CD8-positive, alpha-beta T cell (primary cell): ENCODE measurements at places on chromosomes 16 and 17.

DNA sequence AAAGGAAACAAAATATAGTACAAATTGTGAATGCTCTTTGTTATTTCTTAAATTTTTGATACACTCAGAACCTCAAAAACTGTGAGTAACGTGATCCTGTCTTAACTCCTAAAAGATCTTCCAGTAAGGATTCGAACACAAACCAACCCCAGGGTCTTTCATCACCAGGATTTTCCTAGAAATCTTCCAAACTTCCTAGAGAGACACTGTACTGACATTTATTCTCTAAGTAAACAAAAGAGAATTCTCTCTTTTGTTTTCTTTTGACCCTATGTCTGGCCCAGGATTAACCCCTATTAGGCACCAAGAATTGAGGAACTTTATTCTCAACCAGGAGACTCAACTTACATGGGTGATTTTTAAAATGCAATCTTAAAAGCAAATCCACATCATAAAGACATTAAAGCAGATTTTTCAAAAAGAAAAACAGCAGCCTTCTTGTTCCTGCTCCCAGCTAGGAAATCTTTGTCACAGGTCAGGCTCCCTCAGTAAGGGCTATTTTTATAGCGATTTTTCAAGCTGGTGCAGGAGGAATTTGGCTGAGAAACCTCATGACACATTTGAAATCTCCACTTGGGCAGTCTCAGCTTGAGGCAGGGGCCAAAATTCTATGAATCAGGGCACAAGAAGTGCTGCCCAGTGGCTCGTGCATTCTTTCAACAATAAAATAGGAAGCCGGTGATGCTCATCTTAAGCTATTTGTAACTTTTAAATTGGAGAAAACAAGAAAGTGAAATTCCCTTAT, 6.2 kb upstream of the SMG1 start:
- no peak for DNase-seq

- DNase-seq = no peak
Measured at GRCh38 chr16:2022723-2023091, 3.1 kb downstream of the NPW start.

- peak; percentile 86 for DNase-seq
Measured at GRCh38 chr16:88442727-88443576, 10.1 kb upstream of the ZFPM1 start.

- DNase-seq = no peak
Measured at GRCh38 chr17:50429793-50430192, 3.8 kb downstream of the ACSF2 start.

- DNase-seq = no peak
Measured at GRCh38 chr16:16017812-16018211, 68.4 kb downstream of the ABCC1 start.

- DNase-seq = no peak
Measured at GRCh38 chr17:31495022-31495885, 103.8 kb downstream of the RAB11FIP4 start.

DNA sequence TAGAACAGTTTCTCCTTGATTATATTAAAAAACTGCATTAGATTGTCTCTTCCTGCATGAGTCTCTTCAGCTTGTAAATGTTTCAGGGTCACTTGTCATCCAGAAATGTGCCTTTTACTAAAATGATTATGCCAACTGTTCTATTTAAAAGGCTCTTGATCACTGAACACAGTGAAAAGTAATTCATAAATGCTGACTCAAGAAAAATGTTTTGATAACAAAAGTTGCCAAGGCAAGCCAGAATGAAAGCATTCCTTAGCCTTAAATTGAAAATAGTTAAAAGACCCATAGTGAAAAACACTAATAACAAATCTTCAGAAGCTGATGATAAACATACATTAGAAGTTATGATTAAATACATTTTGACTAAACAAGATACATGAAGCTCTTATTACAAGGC, 356.0 kb upstream of the KIF2B start:
- no peak for DNase-seq

DNA sequence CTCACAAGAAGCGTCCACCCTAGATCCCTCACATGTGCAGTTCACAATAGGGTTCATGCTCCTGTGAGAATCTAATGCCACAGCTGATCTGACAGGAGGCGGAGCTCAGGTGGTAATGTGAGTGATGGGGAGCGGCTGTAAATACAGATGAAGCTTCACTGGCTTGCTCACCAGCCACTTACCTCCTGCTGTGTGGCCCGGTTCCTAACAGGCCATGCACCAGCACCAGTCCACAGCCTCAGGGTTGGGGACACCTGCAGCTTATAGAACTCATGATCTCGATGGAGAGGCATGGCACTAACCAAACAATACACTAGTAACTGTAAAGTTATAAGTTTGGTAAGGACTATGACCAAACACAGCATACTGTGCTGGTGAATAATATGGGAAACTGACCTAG, 368.0 kb upstream of the CDH5 start:
- DNase-seq = no peak

- no peak for DNase-seq
Measured at GRCh38 chr16:67277294-67277998, 1.9 kb upstream of the PLEKHG4 start.

- DNase-seq = no peak
Measured at GRCh38 chr16:78450255-78450654, 350.8 kb downstream of the WWOX start.

GRCh38 chr16:1494129-1494640, 1.0 kb downstream of the TELO2 start:
- DNase-seq = no peak

- no peak for DNase-seq
Measured at GRCh38 chr16:84266451-84266850, 26.6 kb upstream of the KCNG4 start.

DNA sequence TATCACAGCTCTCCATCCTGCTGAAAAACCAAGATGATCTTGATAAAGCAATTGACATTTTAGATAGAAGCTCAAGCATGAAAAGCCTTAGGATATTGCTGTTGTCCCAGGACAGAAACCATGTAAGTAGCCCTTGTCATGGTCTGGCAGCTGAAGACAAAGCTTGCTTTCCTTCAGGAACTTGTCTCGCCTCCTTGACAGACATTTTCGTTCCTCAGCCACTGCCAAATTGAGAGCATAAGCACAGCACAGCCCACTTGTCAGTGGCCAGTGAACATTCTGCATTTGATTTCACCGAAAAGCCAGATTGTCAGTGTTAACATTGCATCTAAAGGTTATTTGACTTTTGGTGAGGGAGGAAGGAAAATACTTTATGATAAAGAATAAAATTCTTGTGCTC, 35.6 kb downstream of the MAP3K3 start:
- DNase-seq = no peak

GRCh38 chr17:16419929-16420271, 4.5 kb downstream of the TRPV2 start:
- peak; percentile 70 for DNase-seq

GRCh38 chr16:69767459-69768229, 5.5 kb downstream of the WWP2 start:
- no peak for DNase-seq

DNA sequence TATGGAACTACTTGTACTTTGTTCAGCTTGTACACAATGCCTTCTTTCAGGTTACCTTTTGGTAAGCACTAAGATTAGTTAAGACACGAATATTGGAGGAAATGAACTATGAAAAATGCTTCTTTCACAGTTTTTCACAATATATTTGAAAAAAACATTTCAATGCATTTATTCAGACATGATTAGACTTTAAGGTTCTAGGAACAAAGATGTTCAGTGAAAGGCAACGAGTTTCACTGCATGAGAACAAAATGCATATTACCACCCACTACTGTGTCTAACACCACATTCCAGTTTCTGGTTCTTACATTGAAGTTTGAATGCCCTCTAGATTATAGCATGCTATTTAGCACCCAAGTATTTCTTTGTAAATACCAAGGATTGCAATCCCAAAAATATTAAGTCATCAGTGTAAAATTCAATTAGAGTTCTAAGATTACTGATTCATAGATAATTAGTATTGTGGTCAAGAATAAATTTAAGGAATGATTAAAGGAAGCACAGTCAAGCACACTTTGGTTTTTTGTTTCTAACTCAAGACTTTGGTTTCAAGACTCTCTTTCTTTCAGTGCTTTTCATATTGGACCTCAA, 261.7 kb downstream of the CEP112 start:
- no peak for DNase-seq

DNA sequence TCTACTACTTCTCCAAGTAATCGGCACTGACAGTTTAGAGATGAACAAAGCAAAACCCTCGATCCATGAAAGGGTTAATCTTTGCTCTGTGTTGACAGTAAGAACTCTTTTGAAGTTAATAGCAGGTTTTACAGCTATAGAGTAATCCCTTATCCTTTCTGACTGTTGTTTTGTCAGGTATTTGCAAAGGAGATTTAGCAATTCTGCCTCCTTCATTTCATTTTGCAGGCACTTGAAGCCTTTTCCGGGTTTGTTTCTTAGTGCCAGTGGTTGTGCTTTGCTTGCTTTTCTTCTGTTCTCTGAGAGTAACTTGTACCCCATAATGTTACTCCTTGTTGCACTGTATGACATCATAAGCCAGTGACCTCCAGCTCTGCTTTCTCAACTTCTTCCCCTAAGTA, 64.5 kb downstream of the TANGO6 start:
- no peak for DNase-seq

DNA sequence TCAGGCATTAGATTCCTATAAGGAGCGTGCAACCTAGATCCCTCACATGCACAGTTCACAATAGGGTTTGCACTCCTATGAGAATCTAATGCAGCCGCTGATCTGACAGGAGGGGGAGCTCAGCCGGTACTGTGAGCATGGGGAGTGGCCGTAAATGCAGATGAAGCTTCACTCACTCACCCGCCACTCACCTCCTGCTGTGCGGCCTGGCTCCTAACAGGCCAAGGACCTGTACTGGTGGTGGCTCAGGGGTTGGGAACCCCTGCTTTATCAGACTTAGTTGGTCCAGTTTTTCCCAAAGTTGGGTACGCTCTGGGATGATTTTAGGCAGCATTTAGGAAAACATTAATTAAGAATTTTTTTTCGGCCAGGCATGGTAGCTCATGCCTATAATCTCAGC, 103.8 kb downstream of the MARF1 start:
- no peak for DNase-seq

- peak; percentile 68 for DNase-seq
Measured at GRCh38 chr16:80027007-80027965, 426.7 kb upstream of the MAF start.

GRCh38 chr16:79562166-79562823, 38.2 kb downstream of the MAF start:
- no peak for DNase-seq

DNA sequence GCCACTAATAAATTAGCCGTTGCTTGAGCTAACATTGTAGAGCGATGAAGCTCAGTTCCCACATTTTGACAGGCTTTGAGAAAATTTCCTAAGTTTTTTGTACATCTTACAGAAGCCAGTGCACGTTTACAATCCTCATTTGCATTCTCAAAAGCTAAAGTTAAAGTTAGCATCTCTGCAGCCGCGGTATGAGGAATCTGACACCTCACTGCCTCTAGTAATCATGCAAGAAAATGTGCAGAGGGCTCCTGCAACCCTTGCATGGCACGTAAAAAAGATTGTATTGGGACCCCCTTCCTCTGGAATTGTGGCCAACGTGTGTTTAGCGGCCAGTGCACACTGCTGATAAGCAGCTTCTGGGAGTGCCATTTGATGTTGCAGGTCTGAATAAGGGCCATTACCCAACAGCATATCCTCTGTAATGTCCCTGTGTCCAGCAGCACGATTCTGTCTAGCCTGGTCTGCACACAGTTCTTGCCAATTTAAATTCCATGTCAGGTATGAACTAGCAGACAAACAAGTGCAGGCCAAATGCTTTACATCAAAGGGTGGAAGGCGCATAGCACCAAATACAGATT, 12.4 kb upstream of the ZNF689 start:
- DNase-seq = no peak

- DNase-seq = peak; percentile 34
Measured at GRCh38 chr17:43907425-43907981, at the start of gene MPP2. MPP2 (minus strand) TSS chr17:43907536; CDS start chr17:43904460, 3,076 bp downstream.

DNA sequence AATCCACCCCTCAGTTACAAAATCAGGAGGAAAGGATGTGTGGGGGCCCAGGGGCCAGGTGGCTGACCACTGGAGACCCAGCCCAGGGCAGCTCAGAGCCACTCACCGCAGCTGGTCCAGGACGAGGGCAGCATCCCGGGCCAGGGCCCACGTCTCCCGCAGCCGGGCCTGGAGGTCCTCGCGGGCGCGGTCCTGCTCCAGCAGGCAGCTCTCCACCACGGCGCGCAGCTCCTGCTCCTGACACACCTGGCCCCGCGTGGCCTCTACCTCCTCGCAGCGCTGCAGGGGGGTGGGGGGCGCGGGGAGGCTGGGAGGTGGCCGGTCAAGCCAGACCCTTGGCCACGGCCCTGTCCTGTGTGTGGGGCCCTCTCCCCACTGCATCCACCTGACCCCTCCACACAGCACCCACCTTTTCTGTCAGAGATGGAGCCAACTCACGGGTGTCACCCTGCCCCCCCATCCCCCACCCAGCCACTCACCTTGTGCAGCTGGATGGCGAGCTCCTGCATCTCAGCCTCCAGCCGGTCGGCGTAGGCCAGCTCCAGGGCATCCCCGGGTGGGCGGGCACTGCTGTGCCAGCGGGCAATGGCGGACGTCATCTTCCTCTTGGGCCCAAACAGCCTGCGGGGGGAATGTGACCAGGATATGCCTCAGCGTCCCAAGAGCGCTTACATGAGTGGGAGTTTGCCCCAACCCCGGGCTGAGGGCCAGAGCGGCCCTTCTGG, 5.1 kb downstream of the NUDT16L1 start:
- no peak for DNase-seq
